NCI-H1092 (cell line): ENCODE measurements at places on chromosomes 7 and 10.

GRCh38 chr10:15106352-15107013 is 9.3 kb downstream of the RPP38 start:
- DNase-seq: peak; percentile 55

GRCh38 chr7:22255834-22256233 is 101.1 kb downstream of the RAPGEF5 start:
- no peak for DNase-seq

DNA sequence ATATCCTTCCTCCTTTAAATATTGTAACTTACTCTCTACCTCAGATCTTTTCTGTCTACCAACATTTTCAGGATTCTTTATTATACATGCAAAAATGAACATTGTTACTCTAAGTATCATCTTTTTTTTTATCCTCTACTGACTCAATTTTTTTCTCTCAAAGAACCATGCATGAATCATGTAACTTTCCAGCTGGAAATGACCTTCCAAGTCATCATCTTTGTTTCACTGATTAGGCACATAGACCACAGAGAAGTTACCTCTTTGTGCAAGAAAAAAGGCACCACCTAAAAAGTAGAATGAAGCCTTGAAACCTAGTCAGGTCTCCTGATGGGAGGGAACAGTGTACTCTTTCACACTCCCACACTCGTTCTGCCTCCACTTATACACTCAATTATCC is 234.9 kb downstream of the HGF start:
- DNase-seq: no peak

GRCh38 chr7:131921016-131921415 is 364.6 kb upstream of the PODXL start:
- no peak for DNase-seq

- no peak for DNase-seq
Measured at GRCh38 chr7:104074529-104074928, 85.1 kb upstream of the RELN start.
